Small intestine (tissue), 16 donors: ENCODE measurements at places on chromosomes 1 and 21.

- H3K36me3 ChIP-seq, result no peaks in the 10 kb centered on the region
- no peak overlapping the region for H3K4me3 ChIP-seq
- H3K27me3 ChIP-seq, result peaks cover 14% of the 10 kb centered on the region
- H3K27ac ChIP-seq, result no peak overlapping the region
- peak; percentile 30 for DNase-seq
These were observed 534 bp downstream of the KCNH1 start for GRCh38 chr1:211133393-211133835.

DNA sequence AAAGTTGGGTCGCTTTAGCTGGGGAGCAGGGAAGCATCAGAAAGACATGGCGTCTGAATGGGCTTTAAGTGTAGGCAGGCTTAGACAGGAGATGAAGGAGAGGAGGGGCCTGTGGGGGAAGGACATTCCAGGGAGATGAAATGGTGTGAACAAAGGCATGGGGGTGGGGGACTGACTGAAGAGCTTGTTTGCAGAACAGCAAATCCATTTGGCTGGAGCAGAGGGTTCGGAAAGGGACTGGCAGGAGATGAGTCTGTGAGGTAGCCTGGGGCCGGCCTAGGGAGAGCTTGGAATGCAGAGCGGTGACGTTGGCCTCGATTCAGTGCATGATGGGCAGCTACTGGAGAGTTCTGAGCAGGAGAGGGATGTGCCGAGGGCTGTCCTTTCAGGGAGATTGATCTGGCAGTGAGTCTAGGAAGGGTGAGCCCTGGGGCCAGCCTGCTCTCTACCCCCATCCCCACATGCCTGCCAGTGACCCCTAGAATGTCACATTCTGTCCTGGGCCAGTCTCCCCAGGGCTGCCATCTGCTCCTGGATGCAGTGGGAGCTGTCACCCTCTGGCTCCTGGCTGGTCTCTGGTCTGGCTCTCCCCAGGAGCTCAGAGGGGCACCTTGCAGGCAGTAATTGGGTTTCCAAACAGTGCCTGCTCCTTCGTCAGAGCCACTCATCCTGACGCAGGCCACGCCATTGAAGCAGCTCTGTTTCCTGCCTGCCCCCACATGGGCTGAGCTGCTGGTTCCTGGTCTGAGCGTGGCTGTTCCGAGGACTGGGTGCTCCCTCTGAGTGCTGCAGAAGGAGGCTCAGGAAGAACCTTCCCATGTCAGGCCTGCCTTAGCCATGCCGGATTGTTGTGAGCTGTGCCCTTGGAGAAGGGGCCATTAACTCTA, 22.3 kb upstream of the TMEM222 start:
- H3K27me3 ChIP-seq, result no peaks in the 10 kb centered on the region
- H3K4me1 ChIP-seq, result peaks cover 17% of the 10 kb centered on the region
- peak; percentile 39 for DNase-seq
- no peak overlapping the region for H3K4me3 ChIP-seq
- peak overlapping the region; percentile 84 for H3K27ac ChIP-seq

- no peak overlapping the region for H3K27ac ChIP-seq
- no peaks in the 10 kb centered on the region for H3K27me3 ChIP-seq
- DNase-seq, result peak; percentile 39
- peaks cover 2% of the 10 kb centered on the region for H3K36me3 ChIP-seq
These were observed 115.1 kb downstream of the RABGAP1L start for GRCh38 chr1:174274452-174274851.

DNA sequence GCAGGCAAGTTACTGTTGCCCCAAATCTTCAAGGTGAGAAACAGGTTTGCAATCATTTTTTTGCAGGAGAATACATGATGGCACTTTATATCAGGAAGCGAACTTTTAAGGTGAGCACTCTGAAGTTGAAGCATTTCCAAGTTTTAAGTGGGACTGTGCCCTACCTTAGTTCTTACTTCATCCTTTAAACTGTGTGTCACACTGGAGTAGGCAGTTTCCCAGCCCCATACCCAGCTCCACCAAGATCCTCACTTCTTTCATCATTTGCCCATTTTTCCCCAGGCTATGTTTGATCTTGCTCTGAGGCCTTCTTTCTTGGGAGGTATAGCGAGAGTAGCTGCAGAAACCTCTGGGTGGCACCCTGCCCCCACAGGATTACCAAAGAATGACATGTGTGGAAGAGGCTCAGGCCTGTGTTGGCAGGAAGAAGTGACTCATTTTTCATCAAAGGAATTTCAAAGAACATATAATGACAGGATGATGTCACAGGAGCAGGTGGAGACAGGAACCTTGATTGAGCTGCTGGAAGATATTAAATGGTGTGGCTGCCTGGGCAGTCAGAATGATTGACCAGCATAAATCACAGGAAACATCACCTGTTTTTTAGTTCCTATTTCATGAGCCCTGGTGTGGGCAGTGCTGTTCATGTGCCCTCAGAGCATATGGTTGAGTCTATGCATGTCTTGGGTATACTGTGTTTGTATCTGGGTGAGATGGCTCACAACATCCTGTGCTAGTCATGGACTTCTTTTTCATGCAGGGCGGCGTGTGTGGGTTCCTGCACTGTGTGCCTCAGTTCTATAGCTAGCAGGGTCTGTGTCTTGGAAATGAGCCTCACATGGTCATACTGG, 20.8 kb upstream of the MACF1 start:
- peak; percentile 90 for DNase-seq
- H3K36me3 ChIP-seq, result no peaks in the 10 kb centered on the region
- H3K4me1 ChIP-seq, result peaks cover 14% of the 10 kb centered on the region
- no peak overlapping the region for H3K4me3 ChIP-seq
- no peaks in the 10 kb centered on the region for H3K27me3 ChIP-seq

GRCh38 chr21:34745557-34746255, 76.9 kb downstream of the CLIC6 start:
- H3K27me3 ChIP-seq, result no peaks in the 10 kb centered on the region
- no peaks in the 10 kb centered on the region for H3K36me3 ChIP-seq
- no peaks in the 10 kb centered on the region for H3K4me1 ChIP-seq
- no peak overlapping the region for H3K27ac ChIP-seq

DNA sequence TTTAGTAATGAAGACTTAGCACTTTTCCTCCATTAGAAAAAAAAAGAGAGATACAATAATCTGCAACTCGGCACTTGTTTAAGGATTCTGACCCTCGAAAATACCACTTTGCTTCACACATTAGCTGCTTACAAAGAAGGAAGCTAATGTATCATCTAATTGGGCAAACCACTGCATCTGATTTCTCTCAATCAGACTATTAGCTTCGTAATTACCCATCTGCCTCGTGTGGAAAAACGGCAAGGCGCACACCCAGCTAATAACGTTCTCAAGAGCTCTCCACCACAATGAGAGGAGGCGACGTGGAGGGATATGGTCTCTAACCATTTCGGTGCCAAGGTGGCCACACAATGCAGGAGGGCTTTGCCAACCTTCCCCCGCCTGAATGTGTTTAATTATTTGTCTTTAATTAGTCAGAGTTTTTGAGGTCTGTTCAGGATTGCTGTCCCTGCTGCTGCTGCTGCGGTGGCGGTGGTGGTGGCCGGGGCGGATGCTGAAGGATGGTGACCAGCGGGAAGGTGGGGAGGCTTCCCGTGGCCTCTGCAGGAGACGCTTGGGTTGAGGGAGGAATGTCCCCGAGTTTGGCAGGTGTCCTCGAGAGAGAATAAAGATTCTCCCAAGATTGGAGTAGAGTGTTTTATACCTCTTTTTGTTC, 374.5 kb downstream of the RPS6KC1 start:
- DNase-seq, result no peak
- H3K4me1 ChIP-seq, result no peaks in the 10 kb centered on the region
- no peaks in the 10 kb centered on the region for H3K36me3 ChIP-seq

DNA sequence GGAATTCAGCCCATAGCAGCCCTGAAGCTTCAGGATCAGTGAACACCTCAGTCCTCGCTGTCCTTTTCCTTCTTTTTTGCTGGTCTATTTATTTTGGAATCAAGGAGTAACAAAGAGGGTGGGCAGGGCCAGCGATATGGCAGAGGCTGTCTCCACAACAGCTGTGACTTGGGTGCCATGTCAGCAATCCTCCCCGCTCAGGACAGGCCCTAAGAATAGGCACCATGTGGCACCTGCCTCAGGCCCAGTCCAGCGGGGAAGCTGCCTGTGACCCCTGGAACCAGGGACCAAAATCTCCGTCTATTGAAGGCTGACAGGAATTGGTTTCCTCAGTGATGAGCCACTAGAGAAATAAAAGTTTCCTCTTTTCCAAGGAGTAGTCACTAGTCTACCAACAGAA, 58.6 kb upstream of the TNR start:
- DNase-seq, result no peak
- H3K4me3 ChIP-seq, result no peak overlapping the region
- H3K36me3 ChIP-seq, result no peaks in the 10 kb centered on the region

DNA sequence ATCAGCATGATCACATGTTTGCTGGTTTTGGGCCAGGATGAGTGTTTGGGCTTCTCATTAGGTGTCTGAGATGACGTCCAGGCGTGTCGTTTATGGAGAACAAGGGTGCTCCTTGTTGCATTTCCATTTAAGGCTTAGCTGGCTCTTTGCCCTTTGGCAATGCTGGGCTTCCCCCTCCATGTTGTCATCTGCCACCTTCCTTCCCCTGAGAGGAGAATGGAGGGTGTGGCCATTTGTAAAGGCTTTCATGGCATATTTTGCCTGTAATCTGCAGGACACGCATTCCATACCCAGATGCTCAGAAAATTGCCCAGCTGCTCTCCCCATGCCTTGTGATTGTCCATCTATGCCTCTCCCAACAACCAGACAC, 27.7 kb downstream of the PKP1 start:
- no peak overlapping the region for H3K27ac ChIP-seq
- no peak for DNase-seq
- H3K4me1 ChIP-seq, result peaks cover 15% of the 10 kb centered on the region

DNA sequence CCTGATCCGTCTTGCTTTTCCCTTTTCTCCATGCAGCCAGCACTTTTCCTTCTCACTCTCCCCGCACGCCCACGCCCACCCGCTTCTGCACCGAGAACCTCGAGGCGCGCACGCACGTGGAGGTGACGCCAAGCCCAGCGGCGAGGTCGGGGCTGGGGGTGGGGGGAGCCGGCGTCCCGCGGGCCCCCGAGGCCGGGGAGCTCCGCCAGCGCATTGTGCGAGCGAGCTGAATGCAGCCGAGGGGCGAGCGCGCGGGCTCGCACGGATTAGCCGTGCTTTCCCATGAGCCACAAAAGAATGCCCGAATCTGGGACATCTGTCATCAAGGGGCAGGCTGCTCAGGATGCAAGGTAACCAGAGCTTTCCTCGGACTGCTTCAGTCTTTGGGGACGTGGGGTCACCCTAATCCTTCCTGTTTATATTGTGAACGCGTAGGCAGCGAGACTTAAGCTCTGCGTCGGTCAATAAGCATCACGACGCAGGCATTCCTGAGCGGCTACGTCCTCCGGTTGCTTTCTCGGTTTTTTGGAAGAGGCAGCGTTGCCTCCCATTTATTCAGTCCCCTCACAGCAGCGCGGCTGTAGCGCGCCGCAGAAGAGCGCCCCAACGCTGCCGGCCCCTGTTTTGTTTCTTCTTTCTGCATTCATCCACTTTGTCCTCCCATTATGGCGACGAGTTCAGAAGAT, 67.3 kb upstream of the AKT3 start:
- H3K27ac ChIP-seq, result no peak overlapping the region
- peaks cover 3% of the 10 kb centered on the region for H3K4me1 ChIP-seq
- DNase-seq, result peak; percentile 43
- no peak overlapping the region for H3K4me3 ChIP-seq
- peaks cover 38% of the 10 kb centered on the region for H3K27me3 ChIP-seq
